ENCODE measurements at places on chromosomes 1 and 21. TPM values are rescaled to one million over a fixed set of nuclear protein-coding genes. Genes with fewer than 3 reads are reported as not detected.

TRIM33 gene
- 69.3 TPM for total RNA-seq

CXADR gene
- 54.9 TPM for total RNA-seq

SMAP2 gene
- total RNA-seq, result 25.2 TPM

- H3K27ac ChIP-seq, result no peak overlapping the region
- H3K4me1 ChIP-seq, result peaks cover 45% of the 10 kb centered on the region
- no peak overlapping the region for H3K4me3 ChIP-seq
- no peak for DNase-seq
These were observed 6.8 kb upstream of the ALDH4A1 start for GRCh38 chr1:18908911-18909771.

SPRR3 gene
- total RNA-seq, result not detected

DNA sequence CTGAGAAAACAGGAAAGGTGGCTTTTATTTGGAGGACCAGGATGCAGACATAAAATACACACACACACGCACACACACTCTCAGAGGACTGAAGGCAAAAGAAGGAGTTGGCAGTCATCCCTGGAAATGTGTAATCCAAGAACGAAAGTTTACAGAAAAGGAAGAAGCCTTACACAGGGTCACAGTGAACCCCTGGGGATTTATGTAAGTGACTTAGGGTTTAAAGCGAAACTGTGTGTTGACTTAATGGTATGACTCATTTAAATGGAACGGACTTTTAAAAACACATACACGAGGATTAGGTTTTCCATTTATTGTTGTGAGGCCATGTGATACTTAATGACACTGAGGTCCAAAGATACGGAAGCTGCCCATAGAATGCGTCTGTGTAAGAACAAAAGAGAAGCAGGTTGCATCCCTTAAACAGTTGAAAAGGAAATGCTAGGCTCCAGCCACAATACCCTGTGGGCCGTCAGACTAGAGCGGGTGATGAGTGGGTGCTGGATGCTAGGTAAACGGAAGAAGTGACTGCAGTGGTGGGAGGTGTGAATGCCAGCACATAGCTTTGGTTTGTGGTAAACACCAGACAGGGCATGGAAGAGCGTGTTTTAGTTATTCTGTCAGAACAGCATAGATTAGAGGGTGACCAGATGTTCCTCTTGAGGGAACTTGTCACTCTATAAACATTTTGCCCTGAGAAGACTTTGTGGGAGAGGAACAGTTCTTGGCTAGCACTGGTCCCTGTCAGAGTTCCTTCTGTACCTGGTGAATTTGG is 21.6 kb upstream of the BCL10 start:
- H3K4me1 ChIP-seq, result peaks cover 3% of the 10 kb centered on the region
- no peak overlapping the region for H3K4me3 ChIP-seq
- H3K36me3 ChIP-seq, result no peaks in the 10 kb centered on the region

TTC34 gene
- 0.74 TPM for total RNA-seq

GRCh38 chr1:145707183-145707867 is at the start of gene PDZK1:
Gene PDZK1 (minus strand): TSS chr1:145707368. CDS start chr1:145688021, 19,347 bp downstream.
- peaks cover 2% of the 10 kb centered on the region for H3K27me3 ChIP-seq
- no peak within 1 kb of the TSS for H3K27ac ChIP-seq
- H3K4me3 ChIP-seq, result no peak within 1 kb of the TSS
- peaks cover 2% of the 10 kb centered on the region for H3K4me1 ChIP-seq

DNA sequence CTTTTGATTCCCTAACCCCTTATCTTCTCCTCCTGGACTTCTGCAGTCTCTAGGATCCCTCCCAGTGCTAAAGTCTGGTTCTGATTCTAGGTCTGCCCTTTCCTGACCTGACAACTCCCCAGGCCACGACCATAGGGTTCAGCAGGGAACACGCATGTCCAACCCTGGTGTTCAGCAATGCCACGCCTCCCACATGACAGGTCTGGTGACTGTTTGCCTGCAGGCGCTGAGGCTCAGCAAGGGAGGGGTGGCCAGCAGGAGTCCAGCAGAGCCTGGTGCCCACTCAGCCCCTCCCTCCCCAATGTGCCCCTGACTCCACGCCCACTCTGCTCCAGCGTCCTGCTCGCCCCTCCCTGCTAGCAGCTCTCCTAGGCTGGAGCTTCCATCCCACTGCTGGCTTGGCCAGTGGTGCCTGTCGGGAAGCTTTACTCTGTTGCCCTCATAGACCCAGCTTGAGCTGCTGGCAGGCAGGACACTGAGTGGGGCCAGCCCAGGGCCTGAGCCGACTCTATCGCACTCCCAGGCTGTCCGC is 17.3 kb downstream of the SLC9A1 start:
- no peak overlapping the region for H3K27ac ChIP-seq
- H3K4me1 ChIP-seq, result peaks cover 20% of the 10 kb centered on the region
- H3K4me3 ChIP-seq, result no peak overlapping the region
- no peak for DNase-seq
- peaks cover 3% of the 10 kb centered on the region for H3K27me3 ChIP-seq

DNA sequence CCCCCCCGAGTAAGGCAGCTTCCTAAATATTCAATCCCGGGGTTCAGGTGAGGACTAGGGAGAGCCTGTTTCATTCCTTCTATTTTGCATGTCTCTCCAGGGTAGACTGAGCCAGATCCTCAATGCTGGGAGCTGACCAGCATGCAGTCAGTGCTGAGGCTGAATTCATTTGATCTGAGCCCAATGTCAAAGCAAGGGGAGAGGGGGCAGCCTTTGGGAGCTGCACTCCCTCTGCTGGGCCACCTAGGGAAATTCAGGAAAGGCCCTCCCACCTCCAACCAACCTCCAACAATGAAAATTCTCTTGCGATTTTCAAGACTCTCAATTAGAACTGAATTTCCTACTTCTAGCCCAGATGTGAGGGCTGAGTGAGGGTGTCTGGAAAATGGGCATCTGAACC is 371.2 kb downstream of the NPHP4 start:
- peaks cover 14% of the 10 kb centered on the region for H3K36me3 ChIP-seq
- no peak overlapping the region for H3K4me3 ChIP-seq

GLIS1 gene
- total RNA-seq, result 0.76 TPM

DNA sequence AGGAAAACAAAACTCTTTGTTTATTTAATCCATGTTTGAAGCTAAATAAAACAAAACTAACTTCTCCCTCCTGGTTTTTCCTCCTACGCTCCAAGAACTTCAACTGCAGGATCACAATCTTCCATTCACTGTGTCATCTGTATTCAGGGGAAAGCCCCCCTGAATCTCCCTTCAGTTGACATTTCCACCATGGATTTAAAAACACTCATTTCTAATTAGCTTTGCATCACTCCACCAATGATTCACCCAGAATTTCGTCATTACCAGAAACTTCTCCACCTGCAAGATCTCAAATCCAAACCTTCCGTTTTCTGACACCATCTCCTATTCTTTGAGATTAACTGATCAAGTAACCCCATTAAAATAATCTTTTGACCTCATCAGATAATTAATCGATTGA is 10.9 kb upstream of the RGS5 start:
- no peak overlapping the region for H3K4me3 ChIP-seq
- no peaks in the 10 kb centered on the region for H3K27me3 ChIP-seq
- no peaks in the 10 kb centered on the region for H3K36me3 ChIP-seq
- no peak for DNase-seq

DNA sequence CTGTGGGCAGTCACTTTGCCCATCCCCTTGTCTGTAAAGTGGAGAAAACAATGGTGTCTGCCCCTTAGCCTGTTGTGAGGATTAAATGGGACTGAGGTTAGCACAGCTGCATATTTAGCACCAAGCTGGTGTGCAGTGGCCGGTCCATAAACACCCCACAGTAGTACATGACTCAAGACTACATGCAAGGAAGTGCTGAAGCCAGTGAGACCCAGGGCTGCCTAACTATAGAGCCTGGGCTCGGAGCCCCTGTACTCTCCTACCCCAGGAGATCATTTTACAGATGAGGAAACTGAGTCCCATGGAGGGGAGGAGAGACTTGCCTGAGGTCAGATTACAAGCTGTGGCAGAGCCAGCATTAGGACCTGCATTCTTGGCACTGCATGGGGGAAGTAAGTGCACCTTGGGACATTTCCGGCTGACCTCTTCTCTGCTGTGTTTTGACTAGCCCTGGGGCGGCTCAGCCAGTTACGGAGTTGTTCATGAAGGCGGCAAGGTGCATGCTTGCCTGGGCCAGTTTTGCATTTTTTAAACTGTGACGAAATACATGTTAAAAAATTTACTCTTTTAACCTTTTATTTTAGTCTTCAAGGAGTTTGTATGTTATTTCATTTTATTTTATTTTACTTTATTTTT is 3.2 kb downstream of the SERINC2 start:
- H3K4me1 ChIP-seq, result peaks cover 22% of the 10 kb centered on the region
- H3K36me3 ChIP-seq, result no peaks in the 10 kb centered on the region
- H3K27me3 ChIP-seq, result peaks cover 21% of the 10 kb centered on the region
- DNase-seq, result no peak
- H3K27ac ChIP-seq, result no peak overlapping the region
- peak overlapping the region; percentile 100 for H3K4me3 ChIP-seq

HES2 gene
- total RNA-seq, result 54.6 TPM

DNA sequence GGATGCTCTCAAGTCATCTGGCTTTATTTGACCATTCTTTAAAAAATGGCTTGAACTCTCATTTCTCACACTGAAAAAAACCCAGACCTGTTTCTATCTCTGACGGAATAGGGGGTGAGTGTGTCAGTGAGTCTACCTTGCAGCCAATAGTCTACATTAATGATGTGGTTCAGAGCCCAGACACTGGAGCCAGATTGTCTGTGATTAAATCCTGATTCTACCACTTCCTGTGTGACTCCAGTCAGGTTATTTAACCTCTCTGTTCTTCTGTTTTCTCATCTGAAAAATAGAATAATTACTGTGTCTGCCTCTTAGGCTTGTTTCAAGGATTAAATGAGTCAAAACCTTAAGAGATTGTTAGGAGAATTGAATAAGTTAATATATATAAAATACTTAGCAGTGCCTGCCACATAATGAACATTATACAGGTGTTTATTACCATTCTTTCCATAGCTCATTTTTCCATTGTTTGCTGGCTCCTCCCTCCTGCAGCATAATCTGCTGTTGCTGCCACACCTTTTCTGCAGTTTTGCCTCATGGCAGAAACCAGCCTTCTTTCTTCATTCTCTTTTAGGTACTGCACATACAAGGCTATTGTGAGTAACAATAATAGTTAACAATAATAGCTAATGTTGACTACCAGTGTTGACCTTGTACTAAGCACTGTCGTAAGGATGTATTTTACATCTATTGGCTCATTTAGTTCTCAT is 157.6 kb upstream of the IVNS1ABP start:
- DNase-seq, result no peak
- peaks cover 2% of the 10 kb centered on the region for H3K27me3 ChIP-seq
- peaks cover 3% of the 10 kb centered on the region for H3K4me1 ChIP-seq
- no peaks in the 10 kb centered on the region for H3K36me3 ChIP-seq

DNA sequence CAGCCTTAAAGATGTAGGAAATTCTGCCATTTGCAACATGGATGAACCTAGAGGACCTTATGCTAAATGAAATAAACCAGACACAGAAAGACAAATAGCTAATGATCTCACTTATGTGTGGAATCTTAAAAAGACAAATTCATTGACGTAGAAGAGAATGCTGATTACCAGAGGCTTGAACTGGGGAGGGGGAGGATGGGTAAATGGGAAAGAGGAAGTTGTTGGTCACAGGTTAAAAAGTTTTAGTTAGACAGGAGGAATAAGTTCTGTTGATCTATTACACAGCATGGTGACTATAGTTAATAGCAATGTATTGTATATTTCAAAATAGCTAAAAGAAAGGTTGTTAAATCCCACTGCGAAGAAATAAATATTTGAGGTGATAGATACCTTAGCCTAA is 62.8 kb downstream of the PKN2 start:
- DNase-seq, result no peak
- H3K27ac ChIP-seq, result no peak overlapping the region
- H3K36me3 ChIP-seq, result no peaks in the 10 kb centered on the region
- no peaks in the 10 kb centered on the region for H3K4me1 ChIP-seq

DNA sequence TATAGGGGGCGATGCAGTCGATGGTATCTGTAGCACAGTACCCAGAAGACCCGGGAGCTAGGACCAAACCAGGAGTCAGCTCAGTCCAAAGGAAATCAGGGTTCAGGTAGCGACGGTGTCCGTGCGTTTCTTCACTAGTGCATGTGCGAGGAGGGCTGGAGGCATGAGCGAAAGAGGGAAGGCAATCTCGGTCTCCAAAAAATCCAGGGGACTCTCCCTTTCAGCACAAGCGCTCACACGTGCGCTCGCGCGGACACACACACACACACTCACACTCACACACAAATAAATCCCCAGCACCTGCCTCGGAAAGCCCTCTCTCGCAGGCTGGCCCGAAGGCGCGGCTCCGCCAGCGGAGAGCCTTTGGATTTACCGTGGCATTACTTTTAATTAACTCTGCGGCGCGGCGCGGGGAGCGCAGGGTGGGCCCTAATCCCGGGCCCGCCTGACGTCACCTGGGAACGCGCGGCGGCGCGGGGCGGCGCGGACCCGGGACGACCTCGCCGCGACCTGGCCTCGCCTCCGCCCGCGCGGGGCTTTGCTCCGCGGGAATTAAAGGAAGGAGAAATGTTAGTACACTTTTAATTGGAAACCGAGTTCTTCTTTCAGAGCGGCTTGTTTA is 121.2 kb downstream of the LMX1A start:
- no peaks in the 10 kb centered on the region for H3K36me3 ChIP-seq
- DNase-seq, result peak; percentile 65
- peaks cover 12% of the 10 kb centered on the region for H3K4me1 ChIP-seq

SPRR4 gene
- not detected for total RNA-seq

TRIM46 gene
- total RNA-seq, result 30.4 TPM

Data from glutamatergic neuron (in vitro differentiated cells).